ENCODE measurements at places on chromosomes 13 and 19.

DNA sequence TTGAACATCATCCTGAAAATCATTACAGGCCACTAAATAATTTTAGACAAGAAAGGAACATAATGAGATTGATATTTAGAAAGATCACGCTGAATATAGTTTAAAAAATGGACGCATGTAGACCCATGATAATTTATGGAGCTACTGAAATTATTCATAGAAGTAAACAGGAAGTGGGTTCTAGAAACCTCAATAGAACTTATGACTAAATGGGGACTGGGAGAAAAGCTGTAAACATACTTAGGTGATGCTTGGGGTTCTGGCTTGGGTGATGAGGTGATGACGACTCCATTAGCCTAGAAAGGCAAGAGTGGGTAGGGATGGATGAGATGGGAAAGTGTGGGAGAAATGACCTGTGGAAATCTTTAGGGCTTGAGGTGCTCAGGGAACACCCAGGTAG lies 484.0 kb downstream of the MYO16 start:
- DNase-seq: no peak
- H3K4me1 ChIP-seq: no peaks in the 10 kb centered on the region
- no peak overlapping the region for H3K4me3 ChIP-seq
- no peaks in the 10 kb centered on the region for H3K27me3 ChIP-seq
- H3K36me3 ChIP-seq: no peaks in the 10 kb centered on the region

GRCh38 chr19:2226840-2227360 lies 9.2 kb downstream of the PLEKHJ1 start:
- no peak for DNase-seq
- no peaks in the 10 kb centered on the region for H3K27me3 ChIP-seq
- H3K36me3 ChIP-seq: peaks cover 100% of the 10 kb centered on the region
- no peak overlapping the region for H3K4me3 ChIP-seq
- H3K27ac ChIP-seq: peak overlapping the region; percentile 33

- H3K27ac ChIP-seq: no peak overlapping the region
- no peak overlapping the region for H3K4me3 ChIP-seq
- H3K36me3 ChIP-seq: no peaks in the 10 kb centered on the region
- no peak for DNase-seq
- H3K27me3 ChIP-seq: no peaks in the 10 kb centered on the region
These were observed 160.9 kb downstream of the PCDH9 start for GRCh38 chr13:67069117-67069767.

- no peaks in the 10 kb centered on the region for H3K27me3 ChIP-seq
- no peak for DNase-seq
- H3K4me3 ChIP-seq: no peak overlapping the region
- no peak overlapping the region for H3K27ac ChIP-seq
- H3K4me1 ChIP-seq: no peaks in the 10 kb centered on the region
These were observed 8.8 kb downstream of the ZNF724 start for GRCh38 chr19:23241419-23241818.

DNA sequence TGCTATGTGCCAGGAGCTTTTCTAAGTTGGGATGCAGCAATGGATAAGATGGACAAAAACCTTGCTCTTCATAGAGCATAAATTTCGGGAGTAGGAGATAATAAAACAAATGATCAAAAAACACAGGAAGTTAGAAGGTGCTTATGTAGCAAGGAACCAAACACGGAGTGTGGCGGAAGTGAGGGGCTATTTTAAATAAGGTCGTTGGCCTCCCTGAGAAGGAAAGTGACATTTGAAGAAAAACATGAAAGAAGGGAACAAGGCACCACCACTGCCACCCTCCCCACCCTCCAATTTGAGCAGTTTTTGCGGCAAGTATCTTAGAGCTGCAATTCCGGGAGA lies 3.2 kb upstream of the GSX1 start:
- H3K27ac ChIP-seq: no peak overlapping the region
- H3K4me1 ChIP-seq: peaks cover 49% of the 10 kb centered on the region
- no peak for DNase-seq
- peaks cover 47% of the 10 kb centered on the region for H3K27me3 ChIP-seq
- no peaks in the 10 kb centered on the region for H3K36me3 ChIP-seq

- peak overlapping the region; percentile 62 for H3K4me3 ChIP-seq
- H3K36me3 ChIP-seq: no peaks in the 10 kb centered on the region
- peaks cover 33% of the 10 kb centered on the region for H3K27me3 ChIP-seq
- DNase-seq: no peak
- no peak overlapping the region for H3K27ac ChIP-seq
These were observed 141 bp downstream of the TRPC4 start for GRCh38 chr13:37869506-37869755.

DNA sequence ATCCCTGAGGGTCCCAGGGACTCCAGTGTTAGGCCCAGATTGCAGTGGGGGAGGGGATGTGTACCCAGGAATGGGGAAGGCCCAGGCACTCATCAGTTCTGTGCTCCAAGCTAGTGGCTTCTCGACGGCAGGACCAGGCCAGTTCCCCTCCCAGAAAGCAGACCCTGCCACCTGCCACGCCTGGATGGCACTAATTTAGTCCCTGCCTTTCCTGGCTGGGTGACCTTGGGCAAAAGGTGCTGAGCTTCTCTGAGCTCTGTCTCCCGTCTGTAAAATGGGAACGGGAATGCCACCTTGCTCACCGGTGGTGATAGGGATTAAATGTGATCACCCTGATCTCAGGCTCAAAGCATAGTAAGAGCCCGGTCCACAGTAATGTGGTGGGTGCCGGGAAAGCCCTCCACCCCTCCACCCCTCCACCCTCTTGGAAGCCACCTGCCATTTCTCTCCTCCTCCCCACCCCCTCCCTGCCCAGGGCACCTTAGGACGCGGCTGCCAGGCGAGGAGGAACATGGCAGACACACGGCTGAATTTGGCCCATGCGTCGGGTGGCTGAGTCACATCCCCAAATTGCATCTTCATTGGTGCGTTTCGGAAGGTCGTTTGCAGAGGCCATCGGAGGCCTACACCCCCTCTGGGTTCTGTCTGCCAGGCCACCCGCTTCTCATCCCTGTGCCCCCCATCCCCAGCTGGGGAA lies 2.3 kb downstream of the KCNN1 start:
- peaks cover 6% of the 10 kb centered on the region for H3K27me3 ChIP-seq
- peaks cover 3% of the 10 kb centered on the region for H3K4me1 ChIP-seq
- no peak overlapping the region for H3K27ac ChIP-seq
- no peak overlapping the region for H3K4me3 ChIP-seq

DNA sequence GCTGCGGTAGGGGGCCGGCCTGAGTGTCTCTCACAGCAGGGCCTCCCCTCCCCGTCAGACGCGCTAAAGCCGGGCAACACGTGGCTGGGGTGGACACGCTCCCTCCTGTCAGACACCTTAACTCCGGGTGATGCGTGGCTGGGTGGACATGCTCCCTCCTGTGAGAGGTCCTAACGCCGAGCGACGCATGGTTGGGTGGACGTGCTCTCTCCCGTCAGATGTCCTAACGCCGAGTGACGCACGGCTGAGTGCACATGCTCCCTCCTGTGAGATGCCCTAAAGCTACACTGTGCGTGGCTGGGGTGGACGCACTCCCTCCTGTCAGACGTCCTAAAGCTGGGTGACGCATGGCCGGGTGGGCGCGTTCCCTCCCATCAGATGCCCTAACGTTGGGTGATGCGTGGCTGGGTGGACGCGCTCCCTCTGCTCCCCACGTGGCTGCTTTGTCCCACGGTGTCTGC lies 126.1 kb upstream of the MCF2L start:
- H3K4me1 ChIP-seq: no peaks in the 10 kb centered on the region
- no peaks in the 10 kb centered on the region for H3K27me3 ChIP-seq
- H3K36me3 ChIP-seq: no peaks in the 10 kb centered on the region

DNA sequence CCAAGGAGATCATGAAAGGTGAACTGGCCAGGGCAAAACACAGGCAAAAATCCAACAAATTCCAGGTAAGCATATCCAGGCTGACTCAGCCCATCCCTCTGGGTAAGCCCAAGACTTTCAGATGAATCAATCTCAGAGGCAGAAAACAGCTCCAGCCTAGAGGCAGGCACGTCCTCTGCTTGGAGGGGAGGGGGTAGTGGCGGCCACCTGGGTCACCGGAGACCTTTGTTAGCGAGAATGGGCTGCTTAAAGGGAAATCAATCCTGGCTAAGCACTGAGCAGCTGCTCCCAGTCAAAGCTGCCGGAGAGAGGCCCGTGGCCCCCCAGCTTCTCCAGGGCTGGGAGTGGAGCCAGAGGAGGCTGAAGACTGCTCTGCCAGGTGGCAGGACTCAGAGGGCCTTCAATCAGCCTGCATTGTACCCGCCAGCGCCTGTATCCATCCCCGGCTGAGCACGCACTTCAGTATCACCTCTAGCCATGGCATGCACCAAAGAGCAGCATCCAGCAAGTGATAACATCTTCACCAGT lies 48.2 kb downstream of the PIN1 start:
- H3K4me3 ChIP-seq: no peak overlapping the region
- H3K4me1 ChIP-seq: peaks cover 15% of the 10 kb centered on the region
- H3K27ac ChIP-seq: no peak overlapping the region

GRCh38 chr19:7292352-7292949 lies 1.8 kb downstream of the INSR start:
- H3K27me3 ChIP-seq: no peaks in the 10 kb centered on the region
- H3K36me3 ChIP-seq: no peaks in the 10 kb centered on the region
- peaks cover 13% of the 10 kb centered on the region for H3K4me1 ChIP-seq

- no peak for DNase-seq
- H3K4me3 ChIP-seq: no peak overlapping the region
- H3K27ac ChIP-seq: no peak overlapping the region
These were observed 30.1 kb downstream of the ZNF677 start for GRCh38 chr19:53224606-53225005.

DNA sequence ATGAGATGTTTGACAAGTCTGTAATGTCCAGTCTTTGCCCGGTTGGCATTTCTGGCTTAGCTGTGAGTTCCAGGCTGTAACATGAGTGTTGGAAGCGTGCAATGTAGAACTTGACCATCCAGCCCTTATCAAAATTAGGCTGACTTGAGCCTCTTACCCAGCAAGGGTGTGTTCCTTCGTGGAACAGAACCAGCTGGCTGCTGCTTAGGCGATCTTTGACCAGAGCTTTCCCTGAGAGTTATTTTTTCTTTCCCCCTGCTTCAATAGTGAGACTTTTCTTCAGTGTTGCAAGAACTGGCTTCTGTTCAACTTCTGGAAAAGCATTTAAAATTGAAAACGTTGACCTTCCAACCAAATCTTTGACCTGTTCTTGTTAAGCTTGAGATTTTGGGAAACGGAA lies 6.5 kb downstream of the TNFSF13B start:
- no peaks in the 10 kb centered on the region for H3K27me3 ChIP-seq
- no peaks in the 10 kb centered on the region for H3K36me3 ChIP-seq
- H3K27ac ChIP-seq: no peak overlapping the region
- H3K4me3 ChIP-seq: no peak overlapping the region
- no peaks in the 10 kb centered on the region for H3K4me1 ChIP-seq
- no peak for DNase-seq

GRCh38 chr19:7522923-7523667 lies 671 bp downstream of the MCOLN1 start:
- peaks cover 19% of the 10 kb centered on the region for H3K4me1 ChIP-seq
- peak overlapping the region; percentile 86 for H3K27ac ChIP-seq
- H3K27me3 ChIP-seq: no peaks in the 10 kb centered on the region
- peaks cover 4% of the 10 kb centered on the region for H3K36me3 ChIP-seq

DNA sequence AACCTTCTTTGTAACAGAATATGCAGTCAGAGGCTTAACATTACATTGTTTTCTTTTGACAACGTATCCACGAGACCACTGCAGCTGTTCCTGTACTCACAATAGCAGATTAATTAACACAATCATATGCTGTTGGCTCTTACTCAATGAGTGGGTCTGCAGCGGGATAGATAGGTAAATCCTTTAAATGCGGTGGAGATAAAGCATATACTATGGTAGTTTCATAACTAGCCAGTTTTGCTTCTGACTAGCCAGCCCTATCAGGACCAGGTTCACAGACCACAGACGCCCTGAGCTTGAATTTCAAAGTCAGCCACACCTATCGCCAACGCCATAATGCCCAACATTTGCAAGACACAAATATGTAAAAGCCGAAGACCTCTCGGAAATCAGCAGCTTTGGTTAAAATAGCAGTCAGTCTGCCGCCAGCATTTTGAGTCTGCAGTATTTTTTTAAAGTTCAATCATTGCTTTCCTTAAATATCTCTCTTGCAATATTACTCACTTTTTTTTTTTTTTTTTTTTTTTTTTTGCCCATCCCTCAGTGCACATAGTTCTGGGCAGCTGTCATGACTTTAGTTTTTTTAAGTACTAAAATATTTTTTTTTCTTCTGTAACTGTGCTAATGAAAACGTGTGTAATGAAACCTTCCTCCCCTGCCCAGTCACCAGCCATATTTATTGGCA lies 120.5 kb downstream of the ZNF536 start:
- H3K4me3 ChIP-seq: no peak overlapping the region
- H3K27me3 ChIP-seq: peaks cover 3% of the 10 kb centered on the region
- H3K27ac ChIP-seq: no peak overlapping the region
- DNase-seq: no peak

- H3K4me1 ChIP-seq: no peaks in the 10 kb centered on the region
These were observed 22.5 kb downstream of the DOCK9 start for GRCh38 chr13:98955336-98955735.

GRCh38 chr13:113901231-113901630 lies 37.4 kb upstream of the GAS6 start:
- no peak overlapping the region for H3K27ac ChIP-seq
- H3K36me3 ChIP-seq: no peaks in the 10 kb centered on the region
- H3K4me1 ChIP-seq: no peaks in the 10 kb centered on the region
- DNase-seq: no peak
- H3K4me3 ChIP-seq: no peak overlapping the region

- no peak overlapping the region for H3K27ac ChIP-seq
- H3K27me3 ChIP-seq: no peaks in the 10 kb centered on the region
- H3K4me1 ChIP-seq: peaks cover 6% of the 10 kb centered on the region
- no peak for DNase-seq
These were observed 56.1 kb upstream of the STK24 start for GRCh38 chr13:98632961-98633360.

- H3K36me3 ChIP-seq: no peaks in the 10 kb centered on the region
- H3K4me3 ChIP-seq: no peak overlapping the region
- H3K4me1 ChIP-seq: peaks cover 4% of the 10 kb centered on the region
- no peak for DNase-seq
These were observed 188.2 kb downstream of the KCNRG start for GRCh38 chr13:50203256-50203941.

GRCh38 chr19:2532252-2533071 lies 56.5 kb downstream of the GADD45B start:
- peak overlapping the region; percentile 73 for H3K27ac ChIP-seq
- H3K4me1 ChIP-seq: peaks cover 12% of the 10 kb centered on the region
- no peaks in the 10 kb centered on the region for H3K36me3 ChIP-seq
- H3K4me3 ChIP-seq: no peak overlapping the region
- DNase-seq: no peak

- no peak for DNase-seq
- H3K4me3 ChIP-seq: no peak overlapping the region
- no peak overlapping the region for H3K27ac ChIP-seq
These were observed 140.7 kb downstream of the KCTD12 start for GRCh38 chr13:76745261-76746200.

- no peaks in the 10 kb centered on the region for H3K36me3 ChIP-seq
- DNase-seq: no peak
- no peaks in the 10 kb centered on the region for H3K4me1 ChIP-seq
- H3K27me3 ChIP-seq: no peaks in the 10 kb centered on the region
These were observed 373.8 kb downstream of the DACH1 start for GRCh38 chr13:71493189-71493588.

DNA sequence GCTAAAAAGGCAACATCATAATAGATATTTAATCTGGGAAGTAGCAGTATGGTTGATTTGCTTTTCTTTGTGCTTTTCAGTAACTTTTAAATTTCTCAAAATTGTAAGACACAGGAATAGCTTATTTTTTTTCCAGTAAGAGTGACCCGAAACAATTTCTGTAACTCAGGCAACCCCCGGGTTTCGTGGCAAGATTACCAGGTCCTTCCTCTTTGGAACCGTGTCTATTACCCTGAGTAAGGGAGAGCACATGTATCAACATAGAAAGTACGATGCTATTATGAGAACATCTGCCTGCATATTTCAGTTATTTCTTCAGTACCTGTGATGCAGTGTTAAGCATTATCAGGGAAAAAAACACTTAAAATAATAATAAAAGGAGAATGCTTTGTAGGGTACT lies 64.1 kb downstream of the DOCK9 start:
- H3K27ac ChIP-seq: no peak overlapping the region
- H3K4me3 ChIP-seq: no peak overlapping the region
- H3K36me3 ChIP-seq: no peaks in the 10 kb centered on the region
- no peaks in the 10 kb centered on the region for H3K4me1 ChIP-seq
- DNase-seq: no peak
